Vein endothelial cell (primary cell): ENCODE measurements at places on chromosomes 6 and 20. TPM values are rescaled to one million over a fixed set of nuclear protein-coding genes. Genes with fewer than 3 reads are reported as not detected.

PRDM13 gene
- total RNA-seq = not detected in 2 replicates

PKIB gene
- 0.33 TPM in 1 of 2 replicates, not detected in the other for total RNA-seq

SNAI1 gene
- 5.3 and 6.5 TPM in 2 replicates for total RNA-seq

ADGRF4 gene
- total RNA-seq = not detected in 2 replicates

KPNA5 gene
- total RNA-seq = 7.5 and 10.7 TPM in 2 replicates

TMEM242 gene
- total RNA-seq = 5.6 and 7.1 TPM in 2 replicates

MRPL2 gene
- total RNA-seq = 19.1 and 26.5 TPM in 2 replicates

MMS22L gene
- 11.4 and 24.3 TPM in 2 replicates for total RNA-seq

GATA5 gene
- total RNA-seq = not detected in 2 replicates

SIRPD gene
- total RNA-seq = not detected in 2 replicates

CDSN gene
- under 0.01 TPM in 1 of 2 replicates, not detected in the other for total RNA-seq

HLA-DPA1 gene
- total RNA-seq = 0.33 TPM in 1 of 2 replicates, not detected in the other

COL21A1 gene
- 1.6 and 5.3 TPM in 2 replicates for total RNA-seq

MATN4 gene
- 0.33 TPM in 1 of 2 replicates, not detected in the other for total RNA-seq

SNAP25 gene
- total RNA-seq = not detected in 2 replicates

SYNDIG1 gene
- total RNA-seq = not detected in 2 replicates

BACH2 gene
- total RNA-seq = 1.8 and 2.9 TPM in 2 replicates

IPCEF1 gene
- total RNA-seq = 0.96 and 2.3 TPM in 2 replicates

TCF21 gene
- total RNA-seq = not detected in 2 replicates

BPIFB4 gene
- total RNA-seq = not detected in 2 replicates

GGTLC1 gene
- not detected in 2 replicates for total RNA-seq

DCDC2 gene
- not detected in 2 replicates for total RNA-seq

EPB41L1 gene
- total RNA-seq = 12.5 and 24.5 TPM in 2 replicates

TP53TG5 gene
- not detected in 2 replicates for total RNA-seq

EFCAB8 gene
- total RNA-seq = under 0.01 TPM in 2 replicates

PTCRA gene
- total RNA-seq = not detected in 2 replicates

BHLHE23 gene
- total RNA-seq = not detected in 2 replicates

TREM1 gene
- not detected in 2 replicates for total RNA-seq

RNF114 gene
- 80.0 and 96.7 TPM in 2 replicates for total RNA-seq

FOXC1 gene
- 14.1 and 19.9 TPM in 2 replicates for total RNA-seq

CST1 gene
- total RNA-seq = 4.2 TPM in 1 of 2 replicates, not detected in the other

FAXC gene
- 0.19 and 0.65 TPM in 2 replicates for total RNA-seq

CYP21A2 gene
- under 0.01 TPM in 1 of 2 replicates, not detected in the other for total RNA-seq

AIF1 gene
- not detected in 2 replicates for total RNA-seq

ERVFRD-1 gene
- total RNA-seq = not detected in 2 replicates

SLC22A1 gene
- total RNA-seq = 0.19 and 0.65 TPM in 2 replicates

EYS gene
- under 0.01 and 3.2 TPM in 2 replicates for total RNA-seq

ZNF341 gene
- total RNA-seq = 1.6 and 2.9 TPM in 2 replicates
